ENCODE measurements at places on chromosomes 2 and 18. TPM values are rescaled to one million over a fixed set of nuclear protein-coding genes. Genes with fewer than 3 reads are reported as not detected.

The FSHR gene
- total RNA-seq: not detected

The CPLX4 gene
- total RNA-seq: not detected

The KYNU gene
- 44.5 TPM for total RNA-seq

The SH2D6 gene
- total RNA-seq: 2.3 TPM

The DPYSL5 gene
- total RNA-seq: not detected

The AQP4 gene
- total RNA-seq: not detected

The CERKL gene
- 1.6 TPM for total RNA-seq

The DSEL gene
- 2.5 TPM for total RNA-seq

The MARCO gene
- total RNA-seq: not detected

The CASP8 gene
- 42.4 TPM for total RNA-seq

The CENPA gene
- 43.6 TPM for total RNA-seq

The GREB1 gene
- total RNA-seq: 0.20 TPM

The LONRF2 gene
- not detected for total RNA-seq

The ABCB11 gene
- not detected for total RNA-seq

The ARPC2 gene
- total RNA-seq: 228 TPM

Measured in PC-9 (cell line).